ENCODE measurements at places on chromosomes 6 and 20. TPM values are rescaled to one million over a fixed set of nuclear protein-coding genes. Genes with fewer than 3 reads are reported as not detected.

- DNase-seq = no peak
Measured at GRCh38 chr6:52415917-52416628, 4.1 kb upstream of the EFHC1 start.

RIPOR3 gene
- 6.1 TPM for total RNA-seq

DNA sequence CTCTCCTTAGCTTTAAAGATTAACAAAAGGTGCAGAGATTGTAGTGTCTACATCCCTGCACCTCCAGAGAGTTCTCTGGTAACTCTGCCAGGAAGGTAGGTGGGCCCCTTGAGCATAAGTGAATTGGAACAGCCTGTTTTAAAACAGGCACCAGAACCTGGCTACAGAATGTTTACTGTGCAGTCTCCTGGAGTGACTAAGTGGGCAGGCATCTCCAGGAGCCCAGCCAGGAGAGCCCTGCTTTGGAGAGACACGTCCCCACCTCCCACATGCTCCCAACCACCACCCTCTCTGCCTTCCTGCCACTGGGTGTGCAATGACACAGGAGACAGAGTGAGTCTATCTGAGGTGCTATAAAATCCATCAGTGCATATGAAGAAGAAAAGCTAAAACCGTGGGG, 110.3 kb upstream of the EYA4 start:
- DNase-seq = no peak

DNA sequence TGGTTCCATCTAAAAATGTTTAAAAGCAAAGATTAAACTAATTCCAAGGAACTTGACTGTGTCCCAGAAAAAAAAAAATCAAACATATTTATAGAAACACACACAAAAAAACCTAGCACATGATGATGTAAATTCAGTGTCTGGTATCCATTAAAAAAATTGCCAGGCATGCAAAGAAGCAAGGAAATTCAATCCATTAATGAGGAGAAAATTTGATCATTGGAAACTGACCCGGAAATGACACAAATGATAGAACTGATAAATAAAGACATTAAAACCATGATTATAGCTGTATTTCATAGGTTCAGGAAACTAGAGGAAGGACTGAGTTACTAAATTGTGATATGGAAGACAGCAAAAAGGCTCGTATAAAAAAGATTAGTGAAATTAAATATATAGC, 34.7 kb downstream of the PDYN start:
- no peak for DNase-seq

- no peak for DNase-seq
Measured at GRCh38 chr20:62606016-62606415, 36.3 kb upstream of the SLCO4A1 start.

GRM1 gene
- total RNA-seq = not detected

NRSN1 gene
- total RNA-seq = 0.83 TPM
